ENCODE measurements at places on chromosomes 3 and 15.

DNA sequence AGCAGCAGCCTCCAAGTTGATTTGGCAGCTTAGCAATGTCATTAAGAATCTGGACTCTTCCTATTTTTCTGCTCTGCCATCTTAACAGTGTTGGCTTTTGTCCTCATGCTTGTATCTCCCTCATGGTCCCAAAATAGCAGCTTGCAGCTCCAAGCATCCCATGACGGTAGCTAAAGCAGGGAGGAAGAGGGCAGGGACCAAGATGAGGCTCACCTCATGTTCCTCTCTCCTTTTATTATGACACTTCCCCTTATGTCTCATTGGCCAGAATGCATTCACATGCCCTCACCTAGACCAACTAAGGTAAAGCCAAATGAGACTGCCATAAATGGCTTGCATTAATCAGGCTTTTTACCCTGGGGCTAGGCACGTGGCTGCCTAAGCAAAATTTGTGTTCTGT, 382.4 kb downstream of the SHQ1 start:
- no peak for DNase-seq
- H3K4me3 ChIP-seq: no peak overlapping the region
- no peak overlapping the region for H3K27ac ChIP-seq
- peaks cover 4% of the 10 kb centered on the region for H3K4me1 ChIP-seq

GRCh38 chr15:29849716-29850115, 27.4 kb upstream of the TJP1 start:
- H3K4me1 ChIP-seq: no peaks in the 10 kb centered on the region
- no peak for DNase-seq
- no peak overlapping the region for H3K4me3 ChIP-seq
- peaks cover 1% of the 10 kb centered on the region for H3K36me3 ChIP-seq

DNA sequence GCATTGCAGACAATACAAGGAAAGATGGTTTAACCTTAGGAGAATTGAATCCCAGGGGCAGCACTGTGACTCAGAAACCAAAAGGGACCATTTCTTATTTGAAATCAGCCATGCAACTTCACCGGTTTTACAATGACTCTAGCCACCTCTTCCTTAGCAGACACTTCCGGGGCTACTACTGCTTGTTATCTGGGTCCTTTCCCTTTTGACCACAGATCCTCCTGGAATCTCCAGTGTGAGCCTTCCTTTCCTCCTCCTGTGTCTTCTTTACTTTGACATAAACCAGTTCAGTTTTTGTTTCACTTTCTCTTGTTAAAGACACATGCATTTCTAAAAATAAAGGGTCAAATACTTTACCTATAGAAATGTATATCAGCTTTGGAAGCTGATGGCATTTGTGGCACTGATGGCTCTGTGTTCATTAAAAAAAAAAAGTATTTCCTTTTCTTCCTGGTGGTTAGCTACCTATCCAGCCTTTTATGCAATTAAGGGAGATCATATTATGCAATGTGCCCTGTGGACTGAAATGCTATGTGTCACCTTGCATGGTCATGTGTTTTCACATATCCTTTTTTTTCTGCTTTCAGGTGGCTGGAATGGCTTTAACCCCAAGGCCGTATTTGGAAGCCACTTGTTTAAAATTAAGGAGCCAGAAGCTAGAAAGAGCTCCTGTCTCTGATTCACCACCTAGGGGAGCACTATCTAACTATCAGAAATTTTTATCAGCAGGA, 296.2 kb downstream of the CHL1 start:
- H3K36me3 ChIP-seq: peaks cover 1% of the 10 kb centered on the region
- H3K4me1 ChIP-seq: no peaks in the 10 kb centered on the region
- no peak overlapping the region for H3K27ac ChIP-seq
- DNase-seq: no peak
- H3K27me3 ChIP-seq: no peaks in the 10 kb centered on the region
- no peak overlapping the region for H3K4me3 ChIP-seq

- no peaks in the 10 kb centered on the region for H3K36me3 ChIP-seq
- H3K4me3 ChIP-seq: no peak overlapping the region
- H3K27ac ChIP-seq: no peak overlapping the region
- DNase-seq: no peak
- peaks cover 57% of the 10 kb centered on the region for H3K27me3 ChIP-seq
Measured at GRCh38 chr15:91712286-91712685, 141.2 kb upstream of the SLCO3A1 start.

DNA sequence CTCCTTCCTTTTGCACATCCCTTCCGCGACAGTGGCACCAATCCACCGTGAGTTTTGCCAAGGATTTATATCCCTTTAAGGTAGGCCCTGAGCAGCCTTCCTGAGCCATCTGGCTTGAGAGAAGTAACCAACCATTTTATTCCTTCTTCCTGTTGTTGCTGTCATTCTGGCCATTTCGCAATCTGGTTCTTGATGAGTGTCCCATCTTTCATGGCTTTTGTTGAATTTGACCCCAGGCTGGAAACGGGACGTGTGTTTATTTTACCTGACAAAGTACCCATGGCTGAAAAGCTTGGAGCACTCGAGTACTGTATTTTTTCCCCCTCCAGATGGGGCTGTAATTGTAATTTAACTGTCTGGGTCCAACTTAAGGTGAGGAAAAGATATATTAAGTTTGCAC, 173.4 kb downstream of the WNT5A start:
- H3K36me3 ChIP-seq: no peaks in the 10 kb centered on the region
- H3K4me3 ChIP-seq: no peak overlapping the region
- H3K27ac ChIP-seq: no peak overlapping the region
- no peaks in the 10 kb centered on the region for H3K4me1 ChIP-seq
- DNase-seq: no peak
- H3K27me3 ChIP-seq: no peaks in the 10 kb centered on the region

DNA sequence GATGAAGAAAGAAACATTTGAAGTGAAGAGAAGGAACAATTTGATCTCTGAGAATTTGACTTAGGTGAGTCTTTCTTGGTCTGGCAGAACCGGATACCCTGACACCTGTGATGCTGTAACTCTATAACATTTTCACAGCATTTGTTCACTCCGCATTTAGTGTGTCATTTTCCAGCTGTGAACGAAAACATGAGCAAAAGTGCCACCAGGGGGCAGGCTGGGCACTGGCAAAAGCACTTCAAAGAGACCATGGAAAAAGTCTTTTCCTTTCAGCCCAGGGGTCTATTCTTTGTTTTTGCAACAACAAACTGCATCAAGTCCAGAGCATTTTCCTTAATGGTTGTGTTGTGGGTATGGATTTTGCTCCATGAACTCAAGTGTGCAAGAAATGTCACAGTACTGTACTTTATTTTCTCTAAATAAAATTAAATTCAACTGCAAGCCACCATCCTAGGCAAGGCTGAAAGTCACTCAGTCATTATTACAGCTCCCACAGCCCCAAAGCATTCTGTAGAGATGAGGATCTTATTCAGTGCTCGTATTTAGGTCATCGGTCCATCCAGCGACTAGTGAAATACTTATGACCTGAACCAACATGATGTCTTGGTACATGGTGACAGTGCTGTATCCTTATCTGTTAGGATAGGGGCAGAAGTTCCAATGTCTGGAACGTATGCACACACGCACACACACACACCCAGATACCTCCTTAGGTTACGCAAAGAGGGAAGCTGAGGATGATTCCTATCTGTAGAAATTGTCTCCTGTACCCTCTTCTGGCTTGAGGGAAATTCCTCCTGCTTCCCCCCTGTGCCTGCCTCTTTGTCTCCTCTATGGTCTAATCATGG, 125.5 kb downstream of the GADL1 start:
- no peaks in the 10 kb centered on the region for H3K36me3 ChIP-seq
- H3K27me3 ChIP-seq: peaks cover 23% of the 10 kb centered on the region
- H3K4me1 ChIP-seq: peaks cover 6% of the 10 kb centered on the region
- no peak overlapping the region for H3K4me3 ChIP-seq

Measured in central memory CD8-positive, alpha-beta T cell (primary cell).